ENCODE measurements at places on chromosomes 1 and 21. TPM values are rescaled to one million over a fixed set of nuclear protein-coding genes. Genes with fewer than 3 reads are reported as not detected.

- H3K27ac ChIP-seq: no peak overlapping the region
- H3K4me1 ChIP-seq: peaks cover 36% of the 10 kb centered on the region
- ATAC-seq: no peak
These were observed 33.0 kb downstream of the MRAP start for GRCh38 chr21:32331444-32332305.

DISC1 gene
- 7.1 TPM for total RNA-seq

KAZN gene
- total RNA-seq: 10.8 TPM

- H3K27ac ChIP-seq: no peak overlapping the region
- no peaks in the 10 kb centered on the region for H3K36me3 ChIP-seq
- H3K4me1 ChIP-seq: no peaks in the 10 kb centered on the region
- no peak for ATAC-seq
- no peak overlapping the region for H3K4me3 ChIP-seq
These were observed 1.4 kb upstream of the MYBPH start for GRCh38 chr1:203177036-203177405.

FDPS gene
- 125 TPM for total RNA-seq

GRCh38 chr1:117810553-117810952 is 118.9 kb downstream of the GDAP2 start:
- no peak overlapping the region for H3K4me3 ChIP-seq
- no peaks in the 10 kb centered on the region for H3K27me3 ChIP-seq
- ATAC-seq: no peak
- no peaks in the 10 kb centered on the region for H3K36me3 ChIP-seq
- no peaks in the 10 kb centered on the region for H3K4me1 ChIP-seq

LIN28A gene
- total RNA-seq: not detected

DNA sequence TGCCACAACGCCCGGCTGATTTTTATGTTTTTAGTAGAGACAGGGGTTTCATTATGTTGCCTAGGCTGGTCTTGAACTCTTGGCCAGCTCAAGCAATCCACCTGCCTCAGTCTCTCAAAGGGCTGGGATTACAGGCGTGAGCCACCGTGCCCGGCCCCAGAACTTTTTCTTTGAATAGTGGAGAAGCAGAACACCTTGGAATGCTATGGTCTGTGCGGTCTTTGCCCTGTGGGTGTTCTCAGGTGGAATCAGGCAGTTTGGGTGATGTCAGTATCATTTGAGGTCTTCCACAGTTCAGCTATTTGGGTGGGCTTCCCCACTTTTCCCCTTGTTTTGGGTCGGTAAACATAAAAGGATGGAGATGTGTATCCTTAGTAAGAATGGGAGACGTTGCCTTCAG is 17.6 kb downstream of the CAMTA1 start:
- H3K4me3 ChIP-seq: no peak overlapping the region
- no peaks in the 10 kb centered on the region for H3K36me3 ChIP-seq
- no peak overlapping the region for H3K27ac ChIP-seq
- H3K27me3 ChIP-seq: no peaks in the 10 kb centered on the region

FMO3 gene
- total RNA-seq: 2.3 TPM

GRCh38 chr1:208637181-208637580 is 393.0 kb upstream of the PLXNA2 start:
- H3K4me1 ChIP-seq: no peaks in the 10 kb centered on the region
- no peak for ATAC-seq
- no peaks in the 10 kb centered on the region for H3K36me3 ChIP-seq
- H3K27me3 ChIP-seq: peaks cover 21% of the 10 kb centered on the region
- no peak overlapping the region for H3K4me3 ChIP-seq

DNA sequence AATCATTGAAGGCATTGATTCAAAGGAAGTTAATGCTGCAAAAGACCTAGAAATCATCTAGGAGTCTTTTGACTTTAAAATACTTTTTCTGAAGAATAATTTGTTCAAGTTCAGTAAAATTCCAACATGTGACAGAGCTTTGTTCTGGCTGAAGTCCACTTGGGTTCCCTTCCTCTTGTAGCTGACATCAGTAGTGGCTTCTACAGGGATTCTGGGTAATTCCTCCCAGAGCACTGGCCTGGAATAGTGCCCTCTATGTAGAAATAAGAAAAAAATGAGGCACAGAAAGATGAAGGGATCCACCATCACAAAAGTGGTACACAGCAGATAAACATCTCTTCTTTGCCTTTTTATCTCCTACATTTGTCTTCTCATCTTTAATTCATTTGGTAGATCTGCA is 548.1 kb downstream of the LTN1 start:
- no peaks in the 10 kb centered on the region for H3K27me3 ChIP-seq
- H3K4me3 ChIP-seq: no peak overlapping the region
- ATAC-seq: peak; percentile 55
- no peaks in the 10 kb centered on the region for H3K4me1 ChIP-seq
- no peaks in the 10 kb centered on the region for H3K36me3 ChIP-seq

LCE1C gene
- total RNA-seq: not detected

- no peak overlapping the region for H3K27ac ChIP-seq
- no peaks in the 10 kb centered on the region for H3K36me3 ChIP-seq
- no peaks in the 10 kb centered on the region for H3K27me3 ChIP-seq
These were observed 6.7 kb downstream of the ASH1L start for GRCh38 chr1:155555915-155556314.

GRCh38 chr1:186960861-186961260 is 132.1 kb downstream of the PLA2G4A start:
- no peaks in the 10 kb centered on the region for H3K36me3 ChIP-seq
- no peak overlapping the region for H3K4me3 ChIP-seq
- peak; percentile 70 for ATAC-seq
- H3K4me1 ChIP-seq: no peaks in the 10 kb centered on the region
- H3K27me3 ChIP-seq: no peaks in the 10 kb centered on the region

TEX50 gene
- not detected for total RNA-seq

- no peak for ATAC-seq
- no peak overlapping the region for H3K27ac ChIP-seq
- no peaks in the 10 kb centered on the region for H3K36me3 ChIP-seq
- H3K27me3 ChIP-seq: no peaks in the 10 kb centered on the region
- H3K4me3 ChIP-seq: no peak overlapping the region
These were observed 76.6 kb downstream of the HSPA13 start for GRCh38 chr21:14306126-14306907.

DNA sequence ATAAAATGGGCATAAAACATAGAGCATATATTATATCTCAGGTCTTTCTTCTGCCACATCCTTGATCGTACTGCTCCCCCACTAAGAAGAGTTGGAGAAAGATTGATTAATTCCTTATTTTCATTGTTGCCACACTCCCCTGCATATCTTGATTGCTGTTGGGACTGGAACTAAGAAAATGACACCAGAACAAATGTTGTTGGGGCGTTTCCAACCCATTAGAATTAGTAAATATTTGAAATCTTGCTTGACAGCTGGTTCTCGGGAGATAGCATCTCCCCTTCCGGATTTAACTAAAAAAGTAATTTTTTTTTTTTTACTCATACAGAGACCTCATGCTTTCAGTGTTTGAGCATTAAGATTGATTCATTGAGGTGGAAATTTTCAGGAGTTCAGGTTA is 493.0 kb upstream of the PLXNA2 start:
- H3K4me1 ChIP-seq: no peaks in the 10 kb centered on the region
- no peak overlapping the region for H3K27ac ChIP-seq
- no peak for ATAC-seq
- H3K27me3 ChIP-seq: no peaks in the 10 kb centered on the region
- no peaks in the 10 kb centered on the region for H3K36me3 ChIP-seq
- no peak overlapping the region for H3K4me3 ChIP-seq

ECM1 gene
- 12.6 TPM for total RNA-seq

- H3K27ac ChIP-seq: peak overlapping the region; percentile 75
- H3K27me3 ChIP-seq: no peaks in the 10 kb centered on the region
- peaks cover 20% of the 10 kb centered on the region for H3K36me3 ChIP-seq
These were observed 54.3 kb downstream of the ADARB1 start for GRCh38 chr21:45128613-45129188.

GRCh38 chr1:50080904-50081586 is 27.7 kb upstream of the ELAVL4 start:
- no peaks in the 10 kb centered on the region for H3K4me1 ChIP-seq
- no peak overlapping the region for H3K4me3 ChIP-seq
- H3K36me3 ChIP-seq: no peaks in the 10 kb centered on the region
- peaks cover 15% of the 10 kb centered on the region for H3K27me3 ChIP-seq
- H3K27ac ChIP-seq: no peak overlapping the region

BSND gene
- not detected for total RNA-seq

SSU72 gene
- 101 TPM for total RNA-seq

GRCh38 chr1:115337633-115338456 is at the start of gene NGF:
Gene NGF (minus strand): TSS chr1:115338249. CDS start chr1:115286795, 51,454 bp downstream.
- H3K4me1 ChIP-seq: no peaks in the 10 kb centered on the region
- peak; percentile 69 for ATAC-seq
- peak within 1 kb of the TSS; percentile 58 for H3K4me3 ChIP-seq

- H3K27ac ChIP-seq: no peak overlapping the region
- H3K36me3 ChIP-seq: no peaks in the 10 kb centered on the region
- H3K27me3 ChIP-seq: no peaks in the 10 kb centered on the region
- H3K4me3 ChIP-seq: no peak overlapping the region
These were observed 259.9 kb downstream of the FAF1 start for GRCh38 chr1:50700214-50700613.

- no peak overlapping the region for H3K4me3 ChIP-seq
- no peaks in the 10 kb centered on the region for H3K27me3 ChIP-seq
- no peak for ATAC-seq
- peak overlapping the region; percentile 75 for H3K27ac ChIP-seq
- H3K4me1 ChIP-seq: peaks cover 14% of the 10 kb centered on the region
These were observed 486.5 kb downstream of the SIPA1L2 start for GRCh38 chr1:232143315-232143886.

- no peaks in the 10 kb centered on the region for H3K27me3 ChIP-seq
- no peak overlapping the region for H3K27ac ChIP-seq
- H3K36me3 ChIP-seq: no peaks in the 10 kb centered on the region
- ATAC-seq: peak; percentile 62
- H3K4me3 ChIP-seq: no peak overlapping the region
These were observed 161.5 kb downstream of the HLX start for GRCh38 chr1:221040691-221041285.

GRCh38 chr1:206591696-206592095 is 20.6 kb downstream of the EIF2D start:
- no peaks in the 10 kb centered on the region for H3K36me3 ChIP-seq
- H3K27me3 ChIP-seq: no peaks in the 10 kb centered on the region
- no peaks in the 10 kb centered on the region for H3K4me1 ChIP-seq
- no peak overlapping the region for H3K4me3 ChIP-seq

NPL gene
- 6.9 TPM for total RNA-seq

DNA sequence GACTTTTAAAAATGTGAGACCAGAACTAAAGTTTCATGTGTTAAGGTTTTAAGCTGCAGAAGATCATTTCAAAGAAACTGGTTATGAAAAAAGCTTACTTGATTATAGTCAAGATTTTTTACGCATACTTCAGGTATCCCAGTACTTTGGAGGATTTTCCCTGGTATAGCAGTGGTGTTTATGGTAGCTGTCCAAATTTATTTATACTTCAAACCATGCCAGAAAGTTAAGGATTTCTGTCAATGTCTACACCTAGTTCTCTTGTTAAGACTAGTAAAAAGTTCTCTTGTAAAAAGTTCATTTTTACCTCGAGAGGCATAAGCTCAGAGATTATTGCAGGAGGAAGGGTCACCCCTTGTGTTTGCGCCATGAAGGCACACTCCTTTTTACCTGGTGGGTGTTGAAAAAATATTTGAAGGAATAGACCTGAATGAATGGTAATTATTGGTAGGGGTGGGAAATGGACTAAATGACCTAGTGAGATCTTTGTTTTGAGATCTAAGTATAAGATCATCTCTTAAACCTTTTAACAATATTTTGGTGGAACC is 2.8 kb downstream of the DYRK1A start:
- no peaks in the 10 kb centered on the region for H3K27me3 ChIP-seq
- no peak for ATAC-seq
- peak overlapping the region; percentile 92 for H3K4me3 ChIP-seq
- H3K27ac ChIP-seq: peak overlapping the region; percentile 95
- no peaks in the 10 kb centered on the region for H3K36me3 ChIP-seq

DNA sequence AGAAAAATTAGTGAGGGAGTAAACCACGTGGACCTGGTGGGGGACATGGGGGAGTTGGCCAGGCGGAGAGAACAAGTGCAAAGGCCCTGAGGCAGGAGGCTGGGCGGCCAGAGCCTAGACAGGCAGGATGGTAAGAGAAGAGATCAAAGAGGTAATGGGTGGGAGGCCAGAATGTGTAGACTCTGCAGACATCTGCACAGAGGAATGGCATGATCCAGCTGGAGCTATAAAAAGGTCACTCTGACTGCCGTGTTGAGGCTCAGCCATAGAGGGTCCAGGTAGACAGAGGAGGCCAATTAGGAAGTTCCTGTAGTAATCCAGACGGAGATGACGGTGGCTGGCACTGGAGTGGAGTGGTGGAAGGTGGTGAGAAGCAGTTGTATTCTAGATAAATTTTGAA is 3.6 kb downstream of the H6PD start:
- H3K4me3 ChIP-seq: no peak overlapping the region
- no peak for ATAC-seq
- H3K27ac ChIP-seq: peak overlapping the region; percentile 84
- H3K4me1 ChIP-seq: peaks cover 2% of the 10 kb centered on the region
- H3K36me3 ChIP-seq: no peaks in the 10 kb centered on the region
- H3K27me3 ChIP-seq: no peaks in the 10 kb centered on the region

DNA sequence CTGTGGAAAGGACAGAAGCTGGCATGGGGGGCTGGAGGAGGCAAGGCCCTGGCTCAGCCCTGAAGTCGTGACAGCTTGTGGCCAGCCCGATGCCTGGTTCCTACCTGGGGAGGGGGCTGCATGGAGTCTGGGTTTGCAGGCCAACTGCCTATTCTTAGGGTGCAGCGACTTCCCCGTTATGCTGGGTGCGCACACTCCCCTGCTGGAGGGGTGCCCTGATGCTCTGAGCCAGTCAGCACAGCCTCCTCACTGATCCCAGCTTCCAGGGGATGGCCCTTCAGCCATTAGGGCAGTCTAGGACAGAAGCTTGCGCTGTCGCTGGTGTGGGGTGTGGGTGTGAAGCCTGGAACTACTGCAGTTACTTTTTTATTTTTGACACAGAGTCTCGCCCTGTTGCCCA is 30.0 kb upstream of the SLC19A1 start:
- peaks cover 8% of the 10 kb centered on the region for H3K27me3 ChIP-seq
- peak overlapping the region; percentile 73 for H3K27ac ChIP-seq
- H3K4me1 ChIP-seq: peaks cover 19% of the 10 kb centered on the region
- H3K36me3 ChIP-seq: no peaks in the 10 kb centered on the region
- no peak overlapping the region for H3K4me3 ChIP-seq

DNA sequence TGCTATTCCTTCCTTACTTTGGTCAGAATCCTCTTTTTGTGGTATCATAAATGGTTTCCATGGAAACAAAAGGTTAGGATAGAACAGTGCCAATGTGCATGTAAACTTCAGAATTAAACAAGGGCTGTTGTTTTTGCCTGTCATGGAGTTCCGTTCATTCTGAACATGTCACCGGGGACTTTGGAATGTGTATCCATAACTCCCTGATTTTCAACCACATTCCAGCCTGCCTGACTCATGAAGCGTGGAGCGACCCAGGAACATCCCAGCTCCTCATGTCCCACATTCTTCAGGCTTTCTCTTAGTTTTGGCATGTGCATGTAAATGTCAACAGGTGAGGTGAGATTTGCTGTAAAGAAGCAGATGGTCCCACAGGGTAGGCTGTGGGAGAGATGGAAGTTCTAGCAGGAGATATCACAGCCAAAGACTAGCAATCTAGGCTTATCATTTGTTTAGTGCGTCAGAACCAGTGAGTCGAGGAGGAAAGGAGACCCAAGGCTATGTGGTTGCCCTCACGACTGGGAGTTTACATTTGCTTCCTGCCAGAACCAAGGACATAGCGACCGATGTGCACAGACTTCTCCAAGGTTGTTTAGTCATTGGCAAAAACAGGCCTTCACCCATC is 23.0 kb upstream of the DNAJC11 start:
- ATAC-seq: peak; percentile 36
- H3K27ac ChIP-seq: no peak overlapping the region
- H3K36me3 ChIP-seq: no peaks in the 10 kb centered on the region
- no peaks in the 10 kb centered on the region for H3K4me1 ChIP-seq
- H3K27me3 ChIP-seq: no peaks in the 10 kb centered on the region

GRCh38 chr1:202193614-202194327 is at the start of gene LGR6:
Gene LGR6 (plus strand): TSS chr1:202193799. CDS start chr1:202193990, 191 bp downstream.
- H3K4me3 ChIP-seq: peak within 1 kb of the TSS; percentile 43
- H3K4me1 ChIP-seq: peaks cover 17% of the 10 kb centered on the region
- ATAC-seq: no peak

ZNF496 gene
- 44.8 TPM for total RNA-seq
